ENCODE measurements at places on chromosomes 3 and 15.

DNA sequence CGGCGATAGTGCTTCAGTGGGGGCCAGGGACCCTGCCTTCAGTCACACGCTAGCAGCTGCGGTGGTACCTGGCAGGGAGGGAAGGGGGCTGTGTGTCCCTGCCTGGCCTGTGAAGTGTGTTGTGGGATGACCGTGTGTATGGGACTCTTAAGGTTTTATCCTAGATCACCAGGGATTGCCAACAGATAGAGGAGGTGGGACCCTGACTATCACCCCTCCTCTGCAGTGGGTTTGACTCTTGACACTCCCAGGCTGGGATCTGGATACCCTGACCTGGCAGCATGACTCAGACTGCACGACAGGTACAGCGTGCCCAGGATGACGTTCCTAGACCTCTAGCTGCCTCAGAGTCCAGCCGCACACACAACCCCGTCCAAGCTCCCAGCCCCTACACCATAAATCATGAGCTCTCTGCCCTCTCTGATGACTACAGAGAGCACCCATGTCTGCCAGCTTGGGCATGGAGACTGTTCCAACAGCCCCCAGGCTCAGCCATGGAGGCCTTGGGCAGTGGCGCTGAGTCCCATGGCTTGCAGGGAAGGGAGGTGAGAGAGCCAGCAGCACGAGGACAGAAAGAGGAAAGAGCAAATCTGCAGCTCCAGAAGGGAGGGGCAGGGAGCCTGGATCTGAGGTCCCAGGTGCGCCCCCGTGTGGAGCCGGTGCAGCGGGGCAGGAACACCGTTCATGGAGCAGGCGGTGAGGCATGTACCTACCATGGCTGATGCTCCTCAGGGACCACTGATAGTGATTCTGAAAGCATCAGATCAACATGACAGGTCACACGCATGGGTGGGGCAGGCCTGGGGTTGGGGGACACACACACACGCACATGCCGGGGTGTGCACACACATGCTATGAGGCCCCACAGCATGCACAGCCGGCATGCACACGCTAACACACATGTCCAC lies 71.0 kb downstream of the ADAMTS7 start:
- DNase-seq, result no peak

- no peak for DNase-seq
These were observed 17.8 kb downstream of the TMEM212 start for GRCh38 chr3:171860830-171861535.

DNA sequence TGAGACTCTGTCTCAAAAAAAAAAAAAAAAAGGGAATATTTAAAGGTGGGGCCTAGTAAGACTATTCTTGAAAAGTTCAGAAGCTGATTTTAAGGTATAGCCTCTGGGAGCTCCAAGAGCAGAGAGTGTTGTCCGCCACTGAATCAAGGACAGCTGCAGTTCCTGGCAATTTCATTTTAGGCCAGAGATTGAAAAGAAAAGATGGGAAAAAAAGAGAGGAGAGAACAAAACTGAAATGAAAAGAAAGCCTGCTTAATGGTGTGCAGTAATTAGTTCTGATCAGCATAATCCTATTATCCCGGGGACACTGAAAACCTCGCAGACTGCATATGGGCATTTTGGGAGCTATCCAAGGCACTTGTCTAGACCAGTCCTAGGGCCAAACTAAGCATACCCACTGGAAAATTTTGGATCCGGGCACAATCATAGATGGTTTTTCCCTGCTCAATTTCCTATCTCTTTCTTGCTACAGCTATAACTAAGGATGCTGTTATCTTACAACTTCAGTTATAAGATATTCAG lies 43.2 kb downstream of the EHHADH start:
- no peak for DNase-seq

DNA sequence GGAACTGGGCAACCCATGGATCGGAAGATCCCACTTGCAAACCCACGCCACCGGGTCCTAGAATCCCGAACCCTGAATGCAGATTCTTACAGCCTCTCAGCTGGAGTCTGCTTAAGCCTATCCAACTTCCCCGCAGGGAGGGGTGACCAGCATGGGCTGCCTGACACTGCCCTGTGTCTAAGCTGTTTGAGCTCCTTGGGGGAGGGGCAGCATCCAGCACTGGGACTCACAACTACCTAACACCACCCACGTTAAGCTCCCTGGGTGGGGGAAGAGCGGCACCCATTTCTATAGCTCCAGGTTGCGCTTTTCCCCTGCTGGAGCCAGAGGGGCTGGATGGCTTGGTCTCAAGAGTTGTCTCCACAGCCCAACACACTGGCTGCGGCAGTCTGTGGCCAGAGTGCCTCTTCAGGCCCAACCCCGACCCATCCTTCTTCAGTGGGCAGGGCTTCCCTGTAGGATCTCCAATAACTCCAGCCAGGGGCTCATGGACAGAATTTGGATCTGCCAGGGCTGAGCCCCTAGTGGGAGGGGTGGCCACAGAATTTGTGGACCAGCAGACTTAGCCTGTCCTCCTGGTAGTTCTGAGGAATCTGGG lies 649.2 kb downstream of the TUSC7 start:
- DNase-seq, result no peak

GRCh38 chr15:58779554-58779953 lies 8.5 kb downstream of the MINDY2 start:
- DNase-seq, result no peak

DNA sequence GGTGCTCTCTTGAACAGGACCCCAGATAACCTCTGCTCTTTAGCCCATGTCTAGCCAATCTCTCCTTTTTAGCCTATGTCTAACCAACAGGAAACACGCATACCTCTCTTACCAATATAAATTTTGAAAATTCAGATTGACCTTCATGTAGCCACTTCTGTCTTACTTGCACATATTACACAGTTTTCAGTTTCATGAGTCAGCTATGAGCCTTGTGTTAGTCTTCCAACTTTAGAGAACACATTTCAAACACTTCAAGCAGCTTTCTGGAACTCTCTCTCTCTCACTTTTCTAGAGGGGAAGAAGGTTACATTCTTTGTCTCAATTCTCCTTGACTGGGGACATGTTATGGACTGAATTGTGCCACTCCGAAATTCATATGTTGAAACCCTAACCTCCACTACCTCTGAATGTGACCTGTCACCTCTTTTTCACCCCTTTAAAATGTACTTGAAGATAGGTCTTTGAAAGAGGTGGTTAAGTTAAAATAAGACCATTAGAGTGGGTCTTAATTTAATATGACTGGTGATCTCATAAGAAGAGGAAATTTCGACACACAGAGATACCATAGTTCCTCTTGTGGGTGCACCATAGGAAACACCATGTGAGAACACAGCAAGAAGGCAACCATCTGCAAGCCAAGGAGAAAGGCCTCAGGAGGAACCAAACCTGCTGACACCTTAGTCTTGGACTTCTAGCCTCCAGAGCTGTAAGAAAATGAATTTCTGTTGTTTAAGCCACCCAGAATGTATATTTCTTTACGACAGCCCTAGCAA lies 480.3 kb upstream of the ALCAM start:
- DNase-seq, result no peak

- DNase-seq, result no peak
These were observed 54.8 kb downstream of the FBN1 start for GRCh38 chr15:48590723-48591122.

DNA sequence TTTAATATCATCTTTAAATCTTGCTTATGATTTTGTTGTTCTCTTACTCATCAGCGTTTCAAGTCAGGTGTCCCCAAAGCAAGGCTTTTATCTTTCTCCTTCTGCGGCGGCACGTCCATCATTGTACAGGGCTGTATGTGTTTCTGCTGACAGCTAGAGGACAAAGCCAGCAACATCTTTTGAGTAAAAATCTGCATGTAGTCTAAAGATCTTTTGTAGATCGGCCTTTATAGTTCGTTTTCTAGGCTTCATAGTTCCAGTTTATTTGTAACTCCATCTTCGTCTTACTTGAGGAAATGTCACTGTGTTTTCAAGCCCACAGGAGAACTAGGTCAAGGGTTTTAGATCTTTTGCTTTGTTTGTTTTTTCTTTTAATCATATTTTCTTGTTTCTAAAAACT lies 211.4 kb upstream of the TOPAZ1 start:
- DNase-seq, result no peak

DNA sequence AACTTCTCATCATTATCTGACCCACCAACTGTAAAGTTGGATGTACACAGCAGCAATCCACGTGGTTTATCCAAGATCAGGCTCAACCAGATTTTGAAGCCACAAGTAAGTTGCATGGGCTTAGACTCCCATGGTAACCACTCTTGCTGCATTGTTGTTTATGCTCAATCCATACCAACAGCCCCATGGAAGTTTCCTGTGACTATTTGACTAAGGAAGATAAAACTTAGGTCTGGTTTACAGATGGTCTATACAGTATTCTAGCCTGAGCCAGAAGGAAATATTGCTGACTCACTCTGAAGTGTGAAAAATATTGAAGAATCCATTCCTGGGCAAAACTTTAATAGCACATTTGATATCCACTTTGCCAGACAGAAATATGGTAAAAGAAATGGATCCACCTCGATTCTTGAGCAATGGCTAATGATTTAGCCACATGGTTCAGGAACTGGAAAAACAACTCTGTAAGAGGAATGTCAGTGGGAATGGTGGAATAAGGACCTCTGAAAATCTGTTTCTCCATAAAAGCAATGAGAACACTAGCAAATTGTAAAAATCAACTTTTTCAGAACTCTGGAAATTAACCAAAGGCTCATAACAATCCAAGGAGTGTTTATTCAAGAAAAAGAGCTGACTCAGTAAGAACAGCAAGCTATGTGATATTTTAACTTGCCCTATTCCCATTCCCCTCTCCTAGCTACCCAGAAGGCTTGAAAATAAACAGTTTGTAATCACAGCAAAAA lies 162.9 kb upstream of the STT3B start:
- DNase-seq, result no peak

DNA sequence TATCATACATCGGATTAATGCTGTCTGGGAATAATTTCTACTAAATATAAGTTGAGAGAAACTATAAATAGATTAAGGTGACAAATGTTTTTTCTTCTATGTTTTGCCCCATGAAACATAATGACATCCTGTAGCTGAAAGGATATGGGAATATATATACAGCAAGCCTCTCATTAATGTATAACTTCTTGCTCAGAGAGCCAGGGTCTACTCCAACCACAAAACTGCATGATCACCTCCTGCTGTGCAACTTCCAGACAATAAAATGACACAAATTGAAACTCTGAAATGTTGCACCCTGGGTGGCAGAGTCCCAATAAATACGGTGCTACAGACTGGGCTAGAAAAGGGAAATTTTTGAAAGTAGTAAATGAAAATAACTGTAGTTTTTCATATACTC lies 571.9 kb upstream of the CBLB start:
- no peak for DNase-seq

DNA sequence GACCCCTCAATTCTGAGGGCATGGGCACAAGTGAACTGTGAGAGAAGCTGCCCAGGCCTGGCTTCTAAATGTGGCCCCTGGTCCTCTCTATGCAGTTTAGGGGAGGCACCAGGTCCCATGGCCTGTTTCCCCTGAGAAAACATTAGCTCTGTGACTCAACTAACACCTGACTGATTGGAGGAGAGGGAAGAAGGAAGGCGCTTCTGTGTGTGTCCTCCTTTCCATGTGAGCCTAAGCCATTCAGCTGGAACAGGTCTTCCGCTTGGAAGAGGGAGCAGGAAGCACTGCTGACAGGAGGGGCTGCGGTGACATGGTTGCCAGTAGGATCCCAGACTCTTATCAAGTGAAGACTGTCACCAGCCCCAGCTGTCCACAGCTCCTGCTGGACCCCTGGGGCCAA lies 79.5 kb downstream of the MYLK start:
- no peak for DNase-seq

DNA sequence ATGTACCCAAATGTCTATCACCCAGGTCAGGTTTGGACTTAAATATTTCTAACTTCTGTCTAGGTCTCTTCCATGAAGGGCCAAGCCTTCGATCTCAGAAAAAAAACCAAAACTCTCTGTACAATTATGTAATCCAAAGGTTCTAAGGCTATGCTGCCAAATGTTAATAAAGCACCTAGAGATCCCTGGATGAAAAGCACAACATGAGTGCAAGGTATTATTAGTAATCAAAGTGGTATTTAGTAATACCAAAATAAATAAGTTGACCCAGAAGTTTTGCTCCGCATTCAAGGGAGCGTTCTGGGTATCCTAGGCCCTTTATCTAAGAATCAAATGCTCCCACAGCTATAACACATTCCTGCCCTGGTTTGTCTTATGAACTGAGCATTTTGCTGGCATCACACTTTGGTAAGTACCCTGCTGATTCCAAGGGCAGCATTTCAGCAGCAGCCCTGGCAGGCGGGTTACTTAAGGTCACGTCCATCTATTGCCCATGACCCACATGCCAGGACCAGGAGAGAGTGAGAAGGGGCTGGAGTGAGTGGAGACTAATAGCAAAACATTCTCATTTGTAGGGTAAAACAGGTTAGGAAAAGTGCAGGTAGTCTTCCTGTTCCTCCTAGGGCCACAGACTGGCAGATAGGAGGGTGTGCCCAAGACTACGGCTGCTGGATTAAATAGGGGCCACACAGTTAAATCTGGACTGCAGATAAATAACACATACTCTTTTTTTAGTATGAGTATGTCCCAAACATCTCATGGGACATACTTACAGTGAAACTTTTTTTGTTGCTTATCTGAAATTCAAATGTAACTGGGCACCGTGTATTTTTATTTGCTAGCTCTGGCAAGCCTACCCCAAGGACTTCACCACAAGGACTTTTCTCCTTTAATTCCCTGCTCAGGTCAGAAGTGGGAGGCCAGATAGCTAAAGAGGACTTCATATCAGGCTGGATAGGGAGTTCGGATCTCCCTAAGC lies 76.0 kb upstream of the SNRK start:
- no peak for DNase-seq

All from stimulated activated CD4-positive, alpha-beta T cell treated with anti-CD3 and anti-CD28 coated beads, Interleukin-1b, Interleukin-23, amount 100 ng/mL, for 4 hours (primary cell).